T-helper 17 cell (primary cell): ENCODE measurements at places on chromosomes 1 and 21.

DNA sequence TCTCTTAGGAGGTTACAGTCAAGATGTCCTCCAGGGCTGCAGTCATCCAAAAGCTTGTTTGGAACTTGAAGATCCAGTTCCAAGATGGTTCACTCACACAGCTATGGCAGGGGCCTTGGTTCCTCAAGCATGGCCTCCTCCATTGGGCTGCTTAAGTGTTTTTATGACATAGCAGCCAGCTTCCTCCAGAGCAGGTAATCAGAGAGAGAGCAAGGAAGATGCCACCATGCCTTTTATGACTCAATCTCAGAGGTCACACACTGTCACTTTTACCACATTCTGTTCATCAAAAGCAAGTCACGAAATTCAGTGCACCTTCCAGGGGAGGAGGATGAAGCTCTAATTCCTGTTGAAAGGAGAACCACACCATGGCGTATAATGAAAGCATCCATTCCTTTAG, 17.1 kb downstream of the ELAPOR1 start:
- no peak for DNase-seq

DNA sequence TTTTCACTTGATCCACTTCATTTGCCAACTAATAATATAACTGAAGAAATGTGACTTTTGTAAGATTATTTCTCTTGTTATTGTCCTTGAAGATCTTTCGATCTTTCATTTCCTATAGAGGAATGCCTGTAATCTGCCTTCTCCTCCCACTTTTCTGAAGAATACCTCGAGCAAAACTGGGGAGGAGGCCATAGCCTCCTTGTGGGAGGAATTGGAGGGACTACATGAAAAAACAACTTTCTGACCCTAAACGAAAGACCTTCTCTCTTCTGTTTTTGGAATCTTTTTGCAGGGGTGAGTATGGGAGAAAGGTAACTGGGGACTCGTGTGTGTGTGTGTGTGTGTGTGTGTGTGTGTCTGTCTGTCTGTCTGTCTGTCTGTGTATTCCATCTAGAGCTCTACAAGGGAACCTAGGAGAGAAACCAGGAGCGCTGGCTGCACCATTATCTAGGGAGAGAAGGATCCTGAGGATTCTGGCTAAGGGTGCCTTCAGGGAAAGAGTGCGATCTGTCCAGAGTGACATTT, 32.4 kb upstream of the MAB21L3 start:
- no peak for DNase-seq

GRCh38 chr1:156704930-156705320, 458 bp downstream of the CRABP2 start:
- DNase-seq: no peak

DNA sequence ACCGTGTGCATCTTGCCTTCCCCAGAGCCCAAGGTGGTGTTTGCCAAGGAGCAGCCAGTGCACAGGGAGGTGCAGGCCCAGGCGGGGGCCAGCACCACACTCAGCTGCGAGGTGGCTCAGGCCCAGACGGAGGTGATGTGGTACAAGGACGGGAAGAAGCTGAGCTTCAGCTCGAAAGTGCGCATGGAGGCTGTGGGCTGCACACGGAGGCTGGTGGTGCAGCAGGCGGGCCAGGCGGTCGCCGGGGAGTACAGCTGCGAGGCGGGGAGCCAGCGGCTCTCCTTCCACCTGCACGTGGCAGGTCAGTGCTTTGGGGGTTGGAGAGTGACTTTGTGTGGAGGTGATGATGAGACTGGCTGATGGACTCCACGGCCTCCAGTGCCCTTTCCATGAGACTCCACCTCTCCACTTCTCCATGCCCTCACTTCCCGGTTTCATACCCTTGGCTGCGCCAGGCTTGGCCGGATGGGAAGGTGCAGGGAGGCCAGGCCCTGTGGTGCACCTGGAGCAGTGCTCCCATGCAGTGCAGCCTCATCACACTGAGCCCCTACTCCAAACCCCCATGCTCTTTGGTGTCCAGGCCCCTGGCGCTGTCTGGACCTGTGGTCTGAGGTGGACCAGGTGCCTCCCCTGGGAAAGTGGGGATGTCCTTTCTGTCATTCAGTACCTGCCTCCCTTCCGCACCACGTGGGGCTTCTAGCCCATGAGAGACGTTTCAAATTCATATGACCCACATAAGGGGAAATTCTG, 49.0 kb downstream of the OBSCN start:
- no peak for DNase-seq

GRCh38 chr1:68346188-68346808, 103.5 kb downstream of the RPE65 start:
- DNase-seq: no peak

GRCh38 chr1:115170377-115170776, 81.1 kb upstream of the TSPAN2 start:
- no peak for DNase-seq

DNA sequence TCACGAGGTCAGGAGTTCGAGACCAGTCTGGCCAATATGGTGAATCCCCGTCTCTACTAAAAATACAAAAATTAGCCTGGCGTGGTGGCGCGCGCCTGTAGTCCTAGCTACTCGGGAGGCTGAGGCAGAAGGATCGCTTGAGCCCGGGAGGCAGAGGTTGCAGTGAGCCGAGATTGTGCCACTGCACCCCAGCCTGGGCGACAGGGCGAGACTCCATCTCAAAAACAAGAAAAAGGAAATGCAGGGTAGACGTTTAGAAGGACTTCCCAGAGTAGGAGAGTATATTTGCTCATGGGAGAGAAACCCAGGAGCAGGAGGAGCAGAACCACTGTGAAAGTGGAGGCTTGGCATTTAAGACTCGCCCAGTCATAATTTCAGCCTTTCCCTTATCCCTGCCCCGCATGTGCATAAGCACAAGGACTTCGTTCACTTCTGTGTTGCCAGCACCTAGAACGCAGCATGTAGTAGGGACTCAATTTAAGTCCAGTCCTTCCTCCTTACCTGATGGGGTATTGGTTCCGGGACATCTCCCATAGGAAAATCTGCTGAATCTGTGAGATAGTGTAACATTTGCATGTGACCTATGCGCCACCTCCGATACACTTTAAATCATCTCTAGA, 5.2 kb upstream of the MEF2D start:
- no peak for DNase-seq

GRCh38 chr1:100536031-100536430, 1.9 kb upstream of the GPR88 start:
- DNase-seq: no peak

GRCh38 chr21:41503331-41503730, 4.6 kb downstream of the TMPRSS2 start:
- no peak for DNase-seq

DNA sequence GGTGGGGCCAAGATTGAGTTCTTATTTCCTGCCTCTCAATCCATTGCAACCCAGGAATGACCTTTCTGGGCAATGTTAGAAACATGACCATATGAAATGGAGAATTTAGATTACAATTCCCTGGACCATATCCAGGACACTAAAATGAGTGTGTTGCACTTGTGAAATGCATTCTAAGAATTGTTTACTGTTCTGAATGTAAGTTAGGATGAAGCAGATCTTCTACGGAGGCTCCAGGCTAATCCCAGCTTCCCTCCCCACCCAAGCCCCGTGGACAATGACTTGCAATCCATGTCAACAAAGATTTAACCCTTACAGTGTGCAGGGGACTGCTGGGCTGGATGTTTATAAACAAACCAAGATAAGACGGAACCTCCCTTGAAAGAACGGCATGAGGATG, 31.7 kb upstream of the HAO2 start:
- no peak for DNase-seq

DNA sequence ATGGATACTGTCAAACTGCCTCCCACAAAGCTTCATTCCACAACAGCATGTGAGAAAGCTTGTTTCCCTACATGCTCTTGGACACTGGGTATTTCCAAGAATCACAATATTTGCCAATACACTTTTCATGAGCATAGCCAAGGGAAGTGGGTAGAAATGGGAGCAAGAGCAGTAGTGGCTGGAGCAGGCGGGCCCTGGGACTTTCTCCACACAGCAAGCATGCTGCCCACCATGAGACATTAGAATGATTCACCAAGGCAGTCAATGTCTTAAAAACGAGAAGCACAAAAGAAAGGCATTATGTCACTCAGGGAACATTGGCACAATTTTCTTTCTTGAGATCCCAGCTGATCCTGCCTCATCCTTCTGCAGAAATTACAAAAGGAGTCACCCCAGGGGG, 371.6 kb upstream of the RUNX1 start:
- no peak for DNase-seq

DNA sequence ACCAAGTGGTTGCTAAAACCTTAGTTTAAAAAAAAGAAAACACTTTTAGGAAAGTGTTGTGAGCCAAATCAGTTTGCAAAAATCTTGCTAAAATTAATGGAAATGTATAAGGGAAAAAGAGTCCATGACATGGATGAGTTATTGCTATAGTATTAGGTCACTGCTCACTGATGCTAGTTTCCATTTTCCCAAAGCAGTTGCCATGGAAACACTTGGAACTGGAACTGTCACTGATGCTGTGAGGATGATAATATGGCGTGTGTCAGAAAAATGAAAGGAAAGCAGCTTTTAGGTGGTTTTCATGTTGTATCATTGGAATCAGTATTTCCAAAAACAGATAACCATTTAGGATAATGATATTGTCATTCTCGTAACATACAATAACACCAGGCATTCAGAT, 104.4 kb downstream of the PHTF1 start:
- DNase-seq: no peak

GRCh38 chr1:94095112-94095637, 25.8 kb downstream of the ABCA4 start:
- DNase-seq: no peak

- no peak for DNase-seq
Observed at GRCh38 chr1:224757508-224757907, 141.4 kb downstream of the CNIH3 start.

DNA sequence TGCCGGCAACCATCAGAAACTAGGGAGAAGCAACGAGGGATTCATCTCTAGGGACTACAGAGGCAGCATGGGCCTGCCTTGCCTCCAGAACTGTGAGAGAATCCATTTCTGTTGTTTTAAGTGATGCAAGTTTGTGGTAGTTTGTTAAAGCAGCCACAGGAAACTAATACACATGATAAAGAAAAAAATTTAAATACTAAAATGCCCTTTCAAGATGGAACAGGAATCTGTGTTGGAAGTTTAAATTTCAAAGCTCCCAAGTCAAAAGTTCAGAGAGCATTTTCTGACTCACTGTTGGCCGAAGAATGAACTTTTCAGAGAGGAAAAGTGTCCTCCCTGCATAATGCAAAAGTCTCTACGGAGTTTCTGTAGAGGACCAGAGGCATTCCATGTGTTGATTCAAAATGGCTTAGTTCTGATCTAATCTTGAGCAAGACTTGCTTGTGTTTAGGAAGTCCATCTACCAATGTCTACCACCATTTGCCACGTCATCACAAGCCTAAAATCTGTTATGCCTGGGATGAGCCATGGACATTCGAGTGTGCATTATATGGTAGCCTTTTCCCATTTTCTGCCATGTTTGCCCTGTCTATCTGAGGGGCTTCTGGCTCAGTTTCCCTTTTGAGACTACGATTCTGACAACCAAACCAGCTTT, 22.4 kb upstream of the ARHGAP29 start:
- DNase-seq: no peak

GRCh38 chr21:17513214-17514123, 626 bp downstream of the CXADR start:
- DNase-seq: no peak

- DNase-seq: no peak
Observed at GRCh38 chr1:244241438-244241837, 190.4 kb downstream of the ZBTB18 start.

DNA sequence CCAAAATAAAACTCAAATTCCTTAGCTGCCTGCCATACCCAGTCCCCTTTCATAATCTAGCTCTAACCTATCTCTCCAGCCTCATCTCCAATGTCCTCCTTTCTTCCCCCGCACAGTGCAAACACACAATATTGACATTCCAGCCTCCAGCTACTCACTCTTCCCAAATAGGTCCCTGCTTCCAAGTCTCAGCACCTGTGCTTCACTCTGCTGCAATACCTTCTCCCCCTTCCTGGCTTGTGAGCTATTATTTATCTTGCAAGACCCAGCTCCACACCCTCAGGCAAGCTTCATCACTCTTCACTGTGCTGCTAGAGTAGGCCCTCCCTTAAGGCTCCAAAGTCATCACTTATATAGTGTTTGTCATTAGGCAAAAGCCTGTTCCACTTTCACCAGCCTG, 9.7 kb downstream of the PLPP3 start:
- no peak for DNase-seq

DNA sequence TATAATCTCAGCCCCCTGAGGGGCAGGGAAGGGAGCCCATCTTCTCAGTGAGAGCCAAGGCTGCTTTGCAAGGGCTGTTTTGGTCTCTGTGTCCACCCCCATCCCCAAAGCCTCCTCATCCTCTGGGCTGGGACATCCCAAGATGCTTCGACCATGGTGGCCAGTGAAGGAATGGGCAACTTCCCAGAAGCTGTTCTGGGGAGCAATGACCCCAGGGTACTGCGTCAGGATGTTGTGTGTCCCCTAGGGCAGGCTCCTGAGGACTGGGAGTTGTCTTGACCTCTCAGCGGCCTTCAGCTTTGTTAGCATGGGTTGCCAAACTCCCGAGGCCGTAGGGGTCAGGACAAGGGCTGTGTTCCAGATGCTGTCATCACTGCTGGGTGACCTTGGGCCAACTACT, 238.4 kb upstream of the POU3F1 start:
- no peak for DNase-seq

DNA sequence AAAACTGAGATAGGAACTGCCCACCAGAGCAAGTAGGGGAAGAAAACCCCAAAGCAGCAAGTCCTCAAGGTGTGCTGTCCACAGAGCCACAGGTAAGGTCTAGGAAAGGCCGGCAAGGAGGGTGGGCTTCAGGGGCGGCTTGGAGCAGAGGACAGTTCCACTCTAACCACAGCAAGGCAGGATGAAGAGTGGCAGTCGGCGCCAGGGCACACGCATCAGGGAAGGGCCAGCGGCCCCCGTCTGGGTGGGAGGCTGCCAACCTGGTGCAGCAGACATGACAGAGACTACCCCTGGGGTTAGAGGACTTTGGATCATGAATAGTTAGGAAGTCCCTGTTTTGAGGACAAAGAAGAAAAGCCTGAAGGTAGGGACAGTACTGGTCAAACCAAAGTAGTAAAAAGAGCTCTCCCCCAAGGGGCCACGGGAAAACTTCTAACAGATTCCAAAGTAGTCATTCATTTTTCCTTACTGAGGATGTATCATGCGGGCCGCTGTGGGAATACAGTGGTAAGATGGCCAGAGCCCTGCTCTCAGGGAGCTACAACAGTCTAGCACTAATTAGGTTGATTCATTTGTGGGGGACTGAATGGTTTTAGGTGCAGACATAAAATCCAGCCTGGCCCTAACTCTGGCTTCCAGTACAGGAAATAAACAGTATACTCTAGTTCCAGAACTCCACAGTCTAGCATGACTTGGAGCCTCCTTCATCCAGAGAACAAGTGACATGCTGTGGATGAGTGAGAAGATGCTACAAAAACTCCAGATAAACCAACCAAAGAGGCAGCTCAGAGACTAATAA, 3.5 kb upstream of the RAP1GAP start:
- no peak for DNase-seq
